ENCODE measurements at places on chromosomes 11 and 22.
A peak's percentile ranks its signal among the peaks of the same experiment; 100 is the strongest.

GRCh38 chr11:24779791-24780190 is 282.9 kb downstream of the LUZP2 start:
- no peak for DNase-seq

DNA sequence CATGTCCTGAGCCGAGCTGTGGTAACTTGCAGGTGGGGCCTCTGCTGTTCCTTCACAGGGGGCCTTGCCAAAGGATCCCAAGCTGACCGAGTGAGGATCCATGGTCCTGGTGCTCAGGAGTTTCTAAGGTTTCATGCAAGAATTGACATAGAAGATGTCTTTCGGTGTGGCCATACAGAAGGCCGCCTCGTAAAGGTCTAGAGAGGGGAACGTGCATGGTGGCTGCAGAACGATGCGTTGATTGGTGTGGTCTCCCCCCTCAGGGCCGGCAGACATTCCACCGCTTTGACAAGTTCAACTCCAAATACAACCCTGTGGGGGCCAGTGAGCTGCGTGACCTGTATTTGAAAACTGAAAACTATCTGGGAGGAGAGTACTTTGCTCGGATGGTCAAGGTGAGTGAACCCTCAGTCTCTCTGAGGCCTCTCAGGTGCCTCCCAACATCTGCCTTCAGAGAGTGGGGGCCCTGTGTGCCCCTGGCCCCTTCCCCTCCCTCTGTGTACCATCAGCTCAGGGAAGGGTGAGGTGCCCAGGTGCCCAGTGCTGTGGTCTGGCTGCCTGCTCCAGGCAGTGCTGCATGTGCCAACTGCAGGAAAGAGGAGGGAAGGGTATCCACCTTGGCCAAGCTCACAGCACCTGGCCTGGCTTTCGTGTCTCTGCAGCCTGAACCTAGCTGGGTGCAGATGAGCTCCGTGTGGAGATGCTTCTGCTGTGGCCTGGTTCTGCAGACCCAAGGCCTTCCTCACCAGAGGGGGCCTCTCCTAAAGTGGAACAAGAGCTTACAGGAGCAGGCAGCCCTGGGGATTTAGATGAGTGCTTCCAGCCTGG is 39.8 kb downstream of the AMPD3 start:
- DNase-seq = no peak

GRCh38 chr11:25396847-25397246 is 900.0 kb downstream of the LUZP2 start:
- DNase-seq = no peak

- DNase-seq = no peak
These were observed 1082.5 kb downstream of the BRD1 start for GRCh38 chr22:48744967-48745841.

DNA sequence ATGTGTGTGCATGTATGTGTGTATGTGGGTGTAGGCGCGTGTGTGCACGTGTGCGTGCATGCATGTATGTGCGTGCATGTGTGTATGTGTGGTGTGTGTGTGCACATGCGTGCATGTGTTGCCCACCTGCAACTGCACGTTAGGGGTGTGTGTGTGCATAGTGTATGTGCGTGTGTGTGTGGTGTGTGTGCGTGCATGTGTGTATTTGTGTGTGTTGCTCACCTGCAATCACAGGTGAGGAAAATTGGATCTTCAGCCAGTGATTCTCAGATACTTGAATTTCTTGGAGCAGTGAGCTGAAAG is 54.3 kb downstream of the ST14 start:
- no peak for DNase-seq

- no peak for DNase-seq
These were observed 8.1 kb downstream of the ALDH3B2 start for GRCh38 chr11:67666303-67666645.

- DNase-seq = no peak
These were observed 26.6 kb upstream of the XBP1 start for GRCh38 chr22:28826921-28827320.

- DNase-seq = no peak
These were observed 620 bp downstream of the OR4C16 start for GRCh38 chr11:55572548-55572947.

GRCh38 chr11:95434009-95434408 is 203.0 kb upstream of the SESN3 start:
- DNase-seq = no peak

DNA sequence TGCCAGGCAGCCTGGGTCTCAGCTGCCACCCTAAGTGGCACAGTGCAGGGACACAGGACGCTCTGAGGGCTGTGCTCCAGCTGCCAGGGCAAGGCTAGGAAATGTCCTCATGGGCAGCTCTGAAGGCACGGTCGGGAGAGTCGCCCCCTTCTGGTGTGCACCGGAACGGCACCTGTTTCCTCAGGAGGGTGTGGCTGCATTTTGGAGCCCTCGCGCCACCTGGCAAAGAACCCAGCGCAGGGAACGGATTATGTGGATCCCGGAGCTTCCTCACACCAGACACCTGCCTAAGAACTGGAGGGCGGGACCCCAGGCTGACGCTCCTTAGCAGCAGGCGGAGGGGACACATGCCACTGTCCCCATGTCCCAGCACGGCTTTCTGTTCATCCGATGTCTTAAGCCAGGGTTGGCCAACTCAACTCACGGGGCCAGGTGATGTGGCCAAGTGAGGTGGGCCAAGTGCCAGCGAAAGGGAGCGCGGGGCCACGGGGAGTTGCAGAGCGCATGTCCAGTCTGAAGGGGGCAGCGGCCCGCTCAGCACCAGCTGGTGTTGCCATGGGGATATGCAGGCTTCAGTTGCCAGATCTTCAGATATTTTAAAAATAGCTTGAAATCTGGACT is 5.1 kb upstream of the SLC22A8 start:
- peak; percentile 71 for DNase-seq

DNA sequence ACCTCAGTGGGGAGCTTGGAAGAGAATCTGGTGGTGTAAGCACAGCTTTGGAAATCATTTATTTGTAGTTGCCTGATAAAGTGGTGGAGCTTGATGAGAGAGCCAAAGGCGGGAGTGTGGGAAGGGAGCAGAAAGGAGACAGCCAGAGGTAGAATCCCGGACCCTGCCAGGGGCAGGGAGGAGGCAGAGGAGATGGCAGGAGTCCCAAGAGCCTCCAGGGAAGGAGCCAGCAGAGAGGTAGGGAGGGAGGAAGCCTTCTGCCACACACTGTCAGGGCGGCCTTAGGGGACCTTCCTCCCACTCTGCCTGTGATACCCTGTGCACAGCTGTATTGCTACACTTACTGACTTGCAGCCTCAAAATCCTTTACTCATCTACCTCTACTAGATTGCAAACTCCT is 15.4 kb downstream of the SCUBE2 start:
- no peak for DNase-seq

- peak; percentile 70 for DNase-seq
These were observed 35.7 kb upstream of the DKK3 start for GRCh38 chr11:12043959-12044791.

GRCh38 chr22:35409783-35410662 is 10.1 kb downstream of the MCM5 start:
- DNase-seq = no peak

DNA sequence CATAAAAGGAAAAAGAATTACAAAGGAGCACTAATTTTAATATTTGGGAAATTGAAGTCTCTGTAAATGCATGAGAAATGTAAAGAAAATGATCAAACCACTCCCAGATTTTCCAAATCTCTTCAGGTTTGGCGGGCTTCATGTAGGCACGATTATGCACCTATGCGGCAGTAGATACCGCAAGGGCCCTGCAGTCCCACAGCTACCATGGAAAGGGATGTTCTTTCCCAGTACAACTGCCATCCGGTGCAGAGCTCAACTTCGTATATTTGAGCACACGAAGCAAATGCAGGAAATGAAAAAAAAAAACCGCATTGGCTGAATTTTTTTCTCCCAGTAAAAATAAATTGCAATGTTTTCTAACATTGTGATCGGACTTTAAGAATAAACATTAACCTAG is 1.4 kb downstream of the SLC17A6 start:
- DNase-seq = no peak

GRCh38 chr11:123085497-123085896 is 23.6 kb upstream of the HSPA8 start:
- no peak for DNase-seq

DNA sequence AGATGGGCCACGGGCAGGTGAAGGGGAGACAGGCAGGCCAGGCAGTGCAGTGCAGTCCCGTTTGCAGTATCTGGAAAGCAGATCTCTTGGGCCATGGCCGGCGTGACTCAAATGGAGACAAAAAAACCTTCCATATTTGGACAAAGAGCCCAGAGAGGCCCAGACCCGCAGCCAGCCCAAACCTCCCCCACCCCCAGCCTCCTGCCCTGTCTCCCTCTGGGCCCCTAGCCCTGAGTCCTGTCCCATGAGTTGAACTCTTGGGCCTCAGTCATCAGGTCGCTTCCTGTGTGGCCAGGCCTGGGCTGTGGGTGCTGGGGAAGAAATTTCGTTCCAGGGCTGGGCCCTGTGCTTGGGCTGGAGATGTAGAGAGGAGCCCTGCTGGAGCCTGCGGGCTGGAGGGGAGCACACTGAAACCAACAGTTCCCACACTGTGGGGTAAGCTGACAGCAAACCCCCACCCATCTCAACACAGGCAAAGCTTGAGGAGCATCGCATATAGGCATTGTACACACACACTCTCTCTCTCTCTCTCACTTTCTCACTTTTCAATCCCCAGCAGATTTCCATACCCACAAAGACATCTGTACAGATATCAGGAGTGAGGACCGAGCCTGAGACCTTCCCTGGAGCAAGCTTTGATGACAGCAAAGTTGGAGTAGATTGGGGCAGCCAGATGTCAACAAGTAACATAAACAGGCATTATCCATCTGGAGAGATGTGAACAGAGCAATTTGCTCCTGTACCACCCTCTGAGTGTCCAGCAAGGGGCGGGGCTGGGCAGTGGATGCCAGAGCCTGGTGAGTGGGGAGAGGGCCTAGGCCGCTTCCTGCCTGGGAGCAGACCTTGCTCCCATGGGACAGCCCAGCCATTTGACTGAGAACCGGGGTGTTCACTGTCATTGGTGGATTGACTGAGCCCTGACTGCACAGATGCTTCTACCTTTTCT is 17.2 kb downstream of the ARHGEF17 start:
- DNase-seq = no peak

DNA sequence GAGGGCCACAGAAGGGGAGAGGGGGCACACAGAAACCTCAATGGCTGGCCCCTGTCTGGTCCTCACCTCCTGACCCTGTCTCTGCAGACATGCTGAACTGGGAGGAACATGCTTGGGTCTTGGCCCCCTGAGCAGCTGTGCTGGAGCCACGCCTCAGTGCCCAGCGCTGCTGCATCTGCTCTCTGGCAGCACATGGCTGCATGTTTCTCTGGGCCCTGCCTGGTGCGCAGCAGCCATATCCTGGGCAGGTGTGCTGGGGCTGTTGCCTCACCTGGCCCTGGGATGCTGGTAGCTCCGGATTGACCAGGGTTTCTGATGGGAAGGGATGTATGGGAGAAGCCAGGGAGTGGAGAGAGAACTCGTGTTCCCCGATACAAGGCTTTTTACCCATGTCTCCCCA is 248.0 kb downstream of the ST3GAL4 start:
- DNase-seq = no peak

- DNase-seq = no peak
These were observed 81.6 kb downstream of the LARGE1 start for GRCh38 chr22:33838644-33839043.

DNA sequence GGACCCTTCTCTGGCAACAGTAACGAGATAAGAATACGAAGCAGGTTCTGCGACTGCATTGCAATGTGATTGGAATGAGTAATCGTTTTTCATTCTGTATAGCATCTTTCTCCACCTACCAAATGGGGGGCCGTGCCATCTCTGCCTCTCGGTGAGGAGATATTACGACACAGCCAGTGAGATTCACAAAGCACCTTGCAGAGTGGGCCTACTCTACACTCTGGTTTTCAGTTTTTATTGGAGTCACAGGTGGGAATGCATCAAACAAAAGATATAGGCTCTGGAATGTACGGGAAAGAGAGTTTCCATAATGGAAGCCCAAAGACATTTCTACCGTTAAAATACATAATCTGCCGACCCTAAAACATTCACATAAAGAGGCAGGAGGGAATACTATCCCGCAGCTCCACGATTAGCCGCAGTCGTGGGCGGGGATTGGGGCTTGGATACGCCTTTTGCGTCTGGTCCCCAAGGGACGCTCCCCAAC is 423 bp upstream of the RTN3 start:
- no peak for DNase-seq

- DNase-seq = no peak
These were observed 43.7 kb downstream of the BSX start for GRCh38 chr11:122937983-122938382.

DNA sequence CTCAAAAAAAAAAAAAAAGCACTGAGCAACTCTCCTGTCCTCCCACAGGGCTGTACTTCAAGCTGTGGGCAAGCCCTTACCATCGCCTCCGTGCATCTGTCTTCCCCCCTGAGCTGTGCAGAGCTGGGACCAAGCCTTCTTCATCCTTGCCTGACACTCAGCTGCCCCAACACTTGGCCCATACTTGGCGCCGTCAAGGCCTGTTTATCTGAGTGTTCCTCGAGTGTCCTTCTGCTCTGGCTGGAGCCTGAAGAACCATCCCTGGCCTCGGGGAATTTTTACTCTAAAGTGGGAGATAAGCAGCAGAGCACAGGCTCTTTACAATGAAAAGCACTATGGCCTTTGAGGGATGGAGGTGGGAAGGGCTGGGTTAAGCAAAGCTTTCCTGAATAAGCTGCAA is 1.6 kb upstream of the TIRAP start:
- DNase-seq = no peak

GRCh38 chr11:90656171-90656570 is 433.3 kb upstream of the CHORDC1 start:
- no peak for DNase-seq

DNA sequence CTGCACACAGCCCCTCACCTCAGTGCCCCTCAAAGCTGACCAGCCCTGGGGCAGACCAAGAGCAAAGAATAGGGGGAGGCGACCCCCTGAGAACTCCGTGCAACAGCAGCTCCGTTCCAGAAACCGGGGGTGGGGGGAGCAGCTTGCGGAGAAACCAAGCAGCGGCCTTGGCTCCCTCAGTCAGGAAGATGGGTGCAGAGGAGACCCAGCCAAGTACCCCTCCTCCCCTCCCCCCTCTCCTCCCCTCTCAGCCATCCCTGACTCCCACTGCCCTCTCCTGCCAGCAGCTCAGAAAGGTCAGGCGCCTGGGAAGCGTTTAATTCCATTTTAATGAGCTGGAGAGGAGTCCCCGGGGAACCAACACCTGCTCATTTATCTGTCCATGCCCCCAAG is 78.9 kb downstream of the PDE2A start:
- DNase-seq = no peak

- no peak for DNase-seq
These were observed 3.3 kb downstream of the TESMIN start for GRCh38 chr11:68748061-68748460.

GRCh38 chr22:44181912-44182587 is 1.3 kb downstream of the PARVG start:
- DNase-seq = no peak

DNA sequence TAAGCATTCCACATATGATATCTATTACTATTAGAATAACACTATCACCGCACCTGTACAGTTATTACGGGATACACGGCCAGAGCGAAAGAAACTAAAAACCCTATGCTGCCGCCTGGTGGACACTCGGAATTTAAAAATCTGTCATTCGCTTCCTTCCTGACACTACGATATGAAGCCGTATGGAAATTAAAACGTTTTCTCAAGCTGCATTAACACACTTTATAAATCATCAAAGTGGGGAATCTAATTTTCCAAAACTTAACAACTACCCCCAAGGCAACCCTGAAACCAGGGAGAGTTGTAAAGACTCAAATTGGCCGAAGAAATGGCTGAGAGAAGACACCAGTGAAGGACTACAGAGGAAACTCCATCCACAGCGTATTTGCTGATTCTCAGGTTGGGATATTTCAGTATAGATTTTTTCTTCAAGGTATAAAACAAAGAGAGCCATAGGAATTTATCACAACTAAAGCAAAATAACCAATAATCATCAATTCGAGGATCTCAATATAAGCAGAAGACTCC is 1.4 kb downstream of the CCDC73 start:
- peak; percentile 31 for DNase-seq

GRCh38 chr11:72394416-72394815 is 39.9 kb downstream of the CLPB start:
- no peak for DNase-seq
